ENCODE measurements at places on chromosomes 4 and X.

- peak; percentile 70 for DNase-seq
Measured at GRCh38 chr4:83546786-83547185, 10.9 kb downstream of the GPAT3 start.

DNA sequence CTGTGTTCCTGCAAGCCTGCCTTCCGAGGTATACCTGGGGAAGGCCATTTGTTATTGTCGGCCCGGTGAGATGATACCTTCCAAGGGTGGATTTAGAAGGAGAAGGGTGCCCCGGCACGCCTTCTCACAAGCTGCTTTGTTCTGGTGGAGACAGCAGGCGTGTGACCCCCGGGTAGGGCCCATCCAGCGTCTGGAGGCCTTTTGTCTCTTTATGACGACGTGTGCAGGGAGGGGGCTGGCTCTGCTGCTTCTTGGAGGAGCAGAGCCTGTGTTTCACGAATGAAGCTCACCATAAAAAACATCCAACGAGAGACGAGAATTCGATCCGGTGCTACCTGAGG, 45.3 kb downstream of the SHOX start:
- DNase-seq, result no peak

DNA sequence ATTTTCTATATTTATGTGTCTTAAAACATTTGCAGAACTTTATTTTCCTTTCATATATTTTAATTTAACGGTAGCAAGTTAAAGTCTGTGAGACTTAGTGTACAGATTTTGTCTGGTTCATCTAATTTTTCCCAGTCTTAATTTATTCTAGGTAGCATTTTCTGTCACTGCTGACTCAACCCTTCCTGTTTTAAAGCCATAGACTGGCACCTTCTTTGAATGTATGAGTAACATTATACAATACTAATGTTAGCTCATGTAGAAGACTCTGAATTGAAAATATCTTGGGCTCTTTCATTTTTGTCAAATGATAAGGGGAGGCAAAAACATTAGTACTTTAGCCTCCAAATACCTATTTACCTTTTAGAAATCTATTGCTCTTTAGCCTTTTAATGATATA, 43.6 kb downstream of the BLTP1 start:
- no peak for DNase-seq

DNA sequence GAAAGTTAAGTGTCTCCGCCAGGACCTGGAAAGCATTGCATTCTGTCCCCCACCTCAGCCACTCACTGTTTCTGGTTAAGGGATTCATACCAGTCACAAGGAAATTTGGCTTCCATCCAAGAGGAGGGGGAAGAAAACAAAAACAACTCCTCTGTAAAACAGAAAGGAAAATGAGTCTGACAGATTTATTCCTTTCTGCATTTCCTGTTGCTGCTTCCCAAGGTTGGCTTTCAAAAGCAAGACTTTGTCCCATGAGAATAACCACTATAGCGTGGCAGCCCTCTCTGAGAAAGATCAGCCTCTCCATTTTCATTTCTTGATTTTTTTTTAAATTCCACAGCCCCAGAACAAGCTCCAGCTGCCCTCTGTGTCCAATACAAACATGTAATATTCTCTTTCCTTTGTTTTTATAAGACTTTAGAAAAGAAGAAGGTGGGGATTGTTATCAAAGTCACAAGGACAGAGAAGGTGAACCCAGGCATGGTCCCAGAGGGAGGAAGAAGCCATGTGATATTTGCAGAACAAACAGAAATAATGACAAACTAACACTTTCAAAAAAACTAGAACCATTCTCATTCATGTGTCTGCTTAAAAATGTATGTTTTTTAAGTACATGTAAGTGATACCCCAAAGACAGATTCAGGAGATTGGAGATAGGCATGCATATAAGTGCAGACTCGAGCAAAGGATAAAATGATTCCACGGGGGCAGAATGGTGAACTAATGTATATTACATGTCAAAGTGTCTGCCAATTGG, 90.7 kb upstream of the DCLK2 start:
- peak; percentile 69 for DNase-seq

GRCh38 chr4:23860919-23861318, 28.9 kb downstream of the PPARGC1A start:
- no peak for DNase-seq

DNA sequence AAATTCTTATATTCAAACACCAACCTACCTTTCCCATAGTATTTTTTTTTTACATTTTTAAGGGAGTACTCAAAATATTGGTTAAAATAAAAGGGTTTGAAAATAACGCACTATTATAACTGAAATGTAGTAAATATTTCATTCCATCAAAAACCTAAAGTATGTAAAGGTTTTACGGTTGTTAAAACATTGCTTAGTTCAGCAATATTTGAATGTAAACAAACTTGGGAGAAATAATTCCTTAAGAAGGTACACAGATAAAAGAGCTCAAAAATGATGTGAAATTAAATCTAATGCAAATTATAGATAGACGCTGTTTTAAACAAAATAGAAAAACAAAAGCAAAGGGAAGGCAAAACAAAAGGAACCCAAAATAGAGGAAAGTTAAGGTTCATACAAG, 1476.9 kb downstream of the PCDH18 start:
- no peak for DNase-seq

DNA sequence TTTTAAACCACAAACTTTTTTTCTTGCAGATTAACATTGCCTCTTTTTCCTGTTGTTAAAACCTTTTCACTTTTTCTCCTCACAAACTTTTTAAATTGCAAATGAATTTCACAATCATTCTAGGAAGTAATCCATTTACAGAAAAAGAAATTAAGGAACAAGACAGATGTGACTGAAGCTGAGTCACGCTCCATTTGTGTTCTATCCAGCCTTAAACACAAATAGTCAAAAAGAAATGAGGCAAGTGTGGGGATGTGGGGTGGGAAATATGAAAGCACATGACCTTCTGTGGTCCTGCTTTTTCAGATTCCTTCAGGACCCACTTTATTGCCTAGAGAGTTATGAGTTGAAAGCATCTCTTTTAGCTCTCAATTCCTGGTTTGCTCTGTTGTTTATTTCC, 197.0 kb downstream of the ADGRL3 start:
- peak; percentile 12 for DNase-seq
